Stimulated activated CD4-positive, alpha-beta T cell treated with anti-CD3 and anti-CD28 coated beads, Interleukin-2, amount 100 ng/mL, for 24 hours (primary cell): ENCODE measurements at places on chromosomes 7 and 10.

DNA sequence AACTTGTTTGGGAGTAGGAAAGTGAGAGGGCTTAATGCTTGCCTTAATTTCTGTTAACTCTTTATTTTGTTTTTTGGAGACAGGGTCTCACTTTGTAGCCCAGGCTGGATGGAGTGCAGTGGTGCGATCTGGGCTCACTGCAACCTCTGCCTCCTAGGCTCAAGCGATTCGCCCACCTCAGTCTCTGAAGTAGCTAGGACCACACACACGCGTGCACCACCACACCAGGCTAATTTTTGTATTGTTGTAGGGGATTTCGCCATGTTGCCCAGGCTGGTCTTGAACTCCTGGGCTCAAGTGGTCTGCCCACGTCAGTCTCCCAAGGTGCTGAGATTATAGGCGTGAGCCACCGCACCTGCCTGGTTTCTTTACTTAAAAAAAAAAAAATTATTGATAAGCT, 1.9 kb downstream of the PPP2R2D start:
- no peak for DNase-seq

- DNase-seq = no peak
Observed at GRCh38 chr10:12702215-12702770, 299.2 kb downstream of the CCDC3 start.

DNA sequence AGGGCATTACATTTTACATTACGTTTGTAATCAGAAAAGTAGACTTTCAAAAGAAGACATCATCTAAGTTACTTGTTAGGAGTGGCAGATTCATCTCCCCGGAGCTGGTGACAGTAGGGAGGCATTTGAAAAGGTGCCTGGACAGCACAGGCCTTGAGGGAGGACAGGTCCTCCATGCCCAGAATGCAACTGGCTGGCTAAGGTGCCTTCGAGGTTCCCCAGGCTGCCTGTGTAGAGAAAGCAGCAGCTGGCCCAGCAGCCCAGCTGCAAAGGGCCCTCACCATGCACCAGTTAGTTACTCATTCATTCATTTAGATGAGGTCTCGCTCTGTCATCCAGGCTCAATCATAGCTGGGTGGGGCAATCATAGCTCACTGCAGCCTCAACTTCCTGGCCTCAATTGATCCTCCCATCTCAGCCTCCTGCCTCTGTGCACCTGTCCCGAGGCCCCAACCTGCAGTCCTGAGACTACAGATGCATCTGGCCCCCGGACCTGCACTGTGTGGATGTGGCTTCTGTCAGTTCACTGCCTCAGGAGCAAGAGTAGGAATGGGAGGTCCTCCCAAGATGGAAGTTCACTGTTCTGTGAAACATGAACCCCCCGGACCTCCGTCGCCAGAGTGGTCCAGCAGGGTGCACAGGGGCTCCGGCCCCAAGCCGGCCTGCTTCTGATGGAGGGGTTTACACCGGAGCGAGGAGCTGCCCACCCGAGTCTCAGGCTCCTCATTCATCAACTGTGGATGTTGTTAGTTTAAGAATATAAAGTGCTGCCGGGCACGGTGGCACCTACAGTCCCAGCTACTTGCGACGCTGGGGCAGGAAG, 36.6 kb downstream of the PRKAG2 start:
- DNase-seq = no peak

DNA sequence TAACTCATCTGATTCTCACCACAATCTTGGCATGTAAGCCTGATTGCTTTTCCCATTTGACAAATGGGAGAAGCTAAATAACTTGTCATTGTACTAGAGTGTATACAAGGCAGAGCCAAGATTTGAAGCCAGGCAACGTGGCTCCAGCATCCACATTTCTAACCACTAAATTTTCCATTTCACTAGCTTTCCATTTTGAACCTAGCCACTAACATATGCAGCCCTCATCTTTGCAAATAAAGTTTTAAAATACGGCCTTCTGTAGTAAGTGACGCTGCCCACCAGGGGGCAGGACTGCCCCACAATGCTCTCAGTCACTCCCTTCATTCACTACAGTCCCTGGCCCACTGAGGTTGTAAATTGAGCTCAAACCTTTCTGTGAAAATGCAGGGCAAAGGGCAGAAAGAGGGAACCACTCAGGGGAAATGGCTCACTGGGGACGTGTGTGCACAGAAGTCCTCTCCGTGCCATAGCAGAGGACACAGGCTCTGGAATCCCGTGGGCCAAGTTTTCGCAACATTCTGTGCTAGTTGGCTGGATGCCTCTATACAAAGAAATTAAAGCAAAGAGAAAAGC, 315.7 kb downstream of the TNS3 start:
- peak; percentile 24 for DNase-seq

DNA sequence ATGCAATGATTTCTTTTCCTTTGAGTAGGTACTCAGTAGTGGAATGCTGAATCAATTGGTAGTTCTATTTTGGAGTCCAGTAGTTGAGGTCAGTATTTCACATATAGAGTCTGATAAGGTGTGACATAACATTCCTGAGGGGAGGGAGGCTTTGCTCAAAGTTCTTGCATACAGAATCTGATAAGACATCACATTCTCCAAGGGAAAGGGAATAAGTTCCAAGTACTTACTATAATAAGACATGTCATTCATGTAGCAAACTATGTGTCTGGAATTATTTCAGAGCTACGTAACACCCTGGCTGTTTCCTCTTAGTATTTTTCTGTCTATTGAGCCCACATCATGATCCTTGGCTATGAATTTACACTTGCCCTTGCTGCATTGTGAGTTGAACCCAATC, 74.3 kb upstream of the POM121L12 start:
- no peak for DNase-seq

GRCh38 chr10:87837445-87837844, 19.4 kb upstream of the ATAD1 start:
- DNase-seq = no peak

DNA sequence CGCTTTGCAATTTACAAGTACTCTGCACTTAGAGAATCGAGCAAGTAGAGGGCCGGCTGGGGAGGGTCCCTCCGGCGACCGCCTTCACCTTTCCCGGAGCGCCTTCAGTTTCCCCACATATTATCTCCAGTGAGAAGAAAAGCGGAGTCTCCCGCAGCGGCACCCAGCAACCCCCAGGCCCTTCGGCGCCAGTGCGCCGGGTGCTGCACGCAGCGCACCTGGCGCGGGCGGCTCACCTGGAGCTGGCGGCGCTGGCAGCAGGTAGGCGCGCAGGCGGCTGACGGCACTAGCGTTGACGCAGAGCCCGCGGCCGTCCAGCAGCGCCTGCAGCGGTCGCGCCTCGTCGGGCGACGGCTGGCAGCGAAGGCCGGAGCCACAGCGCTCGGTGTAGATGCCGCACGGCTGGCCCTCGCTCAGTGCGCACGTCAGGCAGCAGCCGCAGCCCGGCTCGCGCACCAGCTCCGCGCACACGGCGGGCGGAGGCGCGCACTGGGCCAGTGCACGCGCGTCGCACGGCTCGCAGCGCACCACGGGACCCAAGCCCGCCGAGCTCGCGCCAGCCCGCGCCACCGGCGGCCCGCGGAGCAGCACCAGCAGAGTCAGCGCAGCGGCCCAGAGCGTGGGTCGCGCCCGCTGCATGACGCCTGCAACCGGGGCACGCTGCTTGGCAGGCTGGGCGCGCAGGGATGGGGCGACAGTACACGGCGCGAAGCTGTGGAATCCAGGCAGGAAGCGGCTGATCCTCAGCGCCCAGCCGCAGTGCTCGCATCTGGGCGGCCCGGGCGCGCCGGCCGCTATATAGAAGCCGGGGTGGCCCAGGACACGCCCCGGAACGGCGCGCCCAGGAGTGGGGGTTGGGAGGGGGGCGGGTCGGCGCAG, at the start of gene IGFBP3:
Gene IGFBP3 (minus strand): TSS at position 771 of the 879 bp plus-strand sequence. CDS start 132 bp downstream, at position 639.
- DNase-seq = no peak

GRCh38 chr7:6232534-6232933, 39.9 kb downstream of the CYTH3 start:
- no peak for DNase-seq

GRCh38 chr7:24690251-24690650, 67.0 kb downstream of the GSDME start:
- DNase-seq = no peak

DNA sequence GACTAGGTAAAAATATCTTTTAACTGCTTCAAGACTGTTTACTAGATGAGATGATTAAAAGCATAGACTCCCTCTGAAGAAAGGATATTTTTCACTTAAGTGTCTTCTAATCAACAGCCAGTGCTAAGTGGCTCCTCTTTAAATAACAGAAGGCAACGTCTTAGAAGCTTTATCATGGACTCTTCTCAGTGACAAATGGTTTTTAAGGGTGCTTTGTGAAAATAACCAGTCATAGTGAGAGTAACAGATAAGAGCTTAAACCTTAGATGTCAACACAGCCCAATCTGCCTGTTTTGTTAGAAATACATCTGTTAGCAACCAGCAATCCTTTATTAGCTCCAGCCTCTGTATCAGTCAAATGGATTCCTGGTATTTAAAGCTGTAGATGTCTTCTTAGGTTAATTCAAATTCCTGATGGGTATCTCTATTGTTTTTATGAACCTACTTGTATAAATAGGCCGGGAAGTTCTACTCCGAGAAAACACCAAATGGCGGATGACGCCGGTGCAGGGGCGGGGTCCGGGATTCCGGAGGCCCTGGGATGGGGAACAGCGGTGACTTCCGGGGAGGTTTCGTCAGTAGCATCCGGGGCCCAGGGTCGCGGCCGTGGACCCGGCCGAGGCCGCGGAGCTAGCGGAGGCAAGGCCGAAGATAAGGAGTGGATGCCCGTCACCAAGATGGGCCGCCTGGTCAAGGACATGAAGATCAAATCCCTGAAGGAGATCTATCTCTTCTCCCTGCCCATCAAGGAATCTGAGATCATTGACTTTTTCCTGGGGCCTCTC, 285.4 kb downstream of the GPR37 start:
- DNase-seq = no peak

GRCh38 chr7:112510001-112510742, 29.4 kb downstream of the LSMEM1 start:
- DNase-seq = no peak

- no peak for DNase-seq
Observed at GRCh38 chr10:25257646-25258045, 82.8 kb downstream of the GPR158 start.

DNA sequence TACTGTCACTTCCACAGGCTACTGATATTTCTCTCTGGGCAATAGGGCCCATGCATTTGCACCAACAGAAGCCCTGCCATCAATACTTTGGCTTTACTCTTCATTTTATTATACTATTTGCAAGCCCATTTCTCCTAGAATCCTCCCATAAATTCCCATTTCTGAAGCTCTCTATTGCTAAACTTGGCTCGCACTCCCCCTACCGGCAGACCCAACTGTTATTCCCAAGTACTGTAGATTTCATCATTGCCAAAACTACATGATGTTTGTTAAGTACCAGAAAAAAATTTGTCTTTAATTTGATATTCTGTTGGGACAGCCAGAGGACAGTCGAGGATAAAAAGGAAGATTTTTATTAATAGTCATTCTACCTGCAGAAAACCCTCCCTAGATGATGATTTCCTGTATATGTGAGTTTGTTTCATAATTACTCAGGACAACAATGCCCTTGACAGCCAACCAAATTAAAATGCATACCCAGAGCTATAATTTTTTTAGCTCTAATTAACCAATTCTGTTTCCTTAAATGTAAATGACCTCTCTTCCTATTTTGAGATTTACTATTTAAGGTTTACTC, 298.6 kb downstream of the REEP3 start:
- peak; percentile 25 for DNase-seq

DNA sequence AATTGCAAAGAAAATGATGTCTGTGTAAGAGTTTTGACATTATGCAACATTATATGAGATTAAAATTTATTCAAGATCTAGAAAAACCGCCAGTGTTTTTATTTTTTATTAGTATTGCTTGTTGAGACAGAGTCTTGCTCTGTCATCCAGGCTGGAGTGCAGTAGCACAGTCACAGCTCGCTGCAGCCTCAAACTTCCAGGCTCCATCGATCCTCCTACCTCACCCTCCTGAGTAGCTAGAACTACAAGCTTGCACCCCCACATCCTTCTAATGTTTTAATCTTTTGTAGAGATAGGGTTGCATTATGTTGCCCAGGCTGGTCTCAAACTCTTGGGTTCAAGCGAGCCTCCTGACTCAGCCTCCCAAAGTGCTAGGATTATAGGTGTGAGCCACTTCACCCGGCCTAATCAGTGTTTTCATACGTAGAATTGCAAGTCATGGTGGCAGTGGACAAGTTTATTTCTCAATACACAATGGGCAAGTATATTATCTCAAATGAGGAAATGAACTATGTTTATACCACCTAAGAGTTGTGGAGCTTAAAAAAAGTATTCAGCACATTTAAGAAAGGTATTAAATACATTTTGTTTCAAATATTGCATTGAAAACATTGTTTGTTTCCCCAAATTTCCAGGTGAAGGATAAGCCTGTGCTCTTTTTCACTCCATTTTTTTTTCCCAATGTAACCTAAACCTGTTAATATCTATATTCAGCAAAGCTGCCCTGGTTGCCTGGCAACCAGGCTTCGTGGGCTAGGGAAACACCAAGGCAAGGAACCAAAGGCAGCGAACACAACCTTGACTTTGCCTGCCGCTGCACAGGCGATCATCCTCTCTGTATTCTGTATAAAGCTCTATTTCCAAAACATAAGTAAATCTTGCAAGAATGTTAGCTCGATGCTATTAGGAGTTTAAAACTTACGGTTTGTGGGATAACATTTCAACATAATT, 163.9 kb downstream of the CACNB2 start:
- no peak for DNase-seq

GRCh38 chr10:103872137-103872931, 17.0 kb upstream of the SH3PXD2A start:
- no peak for DNase-seq

GRCh38 chr10:19638182-19638895, 177.9 kb upstream of the PLXDC2 start:
- no peak for DNase-seq

DNA sequence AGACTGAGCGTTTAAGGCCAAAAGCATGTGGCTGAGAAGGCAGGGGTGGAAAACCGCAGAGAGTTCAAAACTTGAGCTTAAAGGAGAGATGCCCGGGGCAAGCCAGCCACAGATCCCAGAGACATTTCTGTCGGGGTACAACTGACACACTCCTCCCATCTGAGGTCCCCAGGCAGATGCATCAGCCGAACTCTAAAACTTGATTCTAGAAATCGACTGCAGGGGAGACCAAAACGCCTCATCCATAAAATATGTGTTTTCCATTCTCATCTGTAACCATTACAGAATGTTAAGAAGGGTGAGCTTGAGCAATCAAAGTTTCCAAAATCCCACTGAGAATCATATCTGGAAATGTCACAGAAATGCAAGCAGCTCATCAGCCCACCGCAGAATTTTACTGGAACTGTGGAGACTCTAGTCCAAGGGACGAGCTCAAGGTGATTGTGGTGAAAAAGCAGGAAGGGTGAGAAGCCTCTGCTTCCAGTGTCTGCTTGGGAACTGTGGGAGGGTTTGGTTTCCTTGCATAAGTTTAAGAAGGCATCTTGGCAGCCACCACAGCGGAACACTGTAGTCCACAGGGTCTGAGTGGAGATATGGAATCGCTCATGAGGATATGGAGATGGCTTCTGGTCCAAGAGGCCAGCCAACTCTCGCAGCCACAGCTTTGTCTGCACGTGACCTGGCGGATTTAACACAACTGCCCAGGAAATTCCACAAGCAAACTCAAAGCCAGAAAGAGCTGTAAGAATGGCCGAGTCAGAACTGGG, 249.2 kb downstream of the SFMBT2 start:
- DNase-seq = no peak

GRCh38 chr10:100341953-100342626, 4.9 kb upstream of the SCD start:
- DNase-seq = peak; percentile 45

- no peak for DNase-seq
Observed at GRCh38 chr7:143041346-143041745, 10.8 kb upstream of the OR6V1 start.

- DNase-seq = no peak
Observed at GRCh38 chr7:130150587-130150986, 54.6 kb downstream of the TMEM209 start.
